NCI-H510A treated with DMSO at 0.1 percent for 48 hours (cell line): ENCODE measurements at places on chromosomes 6 and 20.
A peak's percentile ranks its signal among the peaks of the same experiment; 100 is the strongest.

- DNase-seq, result no peak
Observed at GRCh38 chr6:161127071-161127740, 135.6 kb downstream of the MAP3K4 start.

GRCh38 chr6:46184114-46184513 is 13.3 kb upstream of the ENPP5 start:
- no peak for DNase-seq

GRCh38 chr20:4973330-4974097 is 27.8 kb downstream of the SLC23A2 start:
- peak; percentile 41 for DNase-seq

GRCh38 chr20:10253780-10254179 is 35.1 kb downstream of the SNAP25 start:
- no peak for DNase-seq

DNA sequence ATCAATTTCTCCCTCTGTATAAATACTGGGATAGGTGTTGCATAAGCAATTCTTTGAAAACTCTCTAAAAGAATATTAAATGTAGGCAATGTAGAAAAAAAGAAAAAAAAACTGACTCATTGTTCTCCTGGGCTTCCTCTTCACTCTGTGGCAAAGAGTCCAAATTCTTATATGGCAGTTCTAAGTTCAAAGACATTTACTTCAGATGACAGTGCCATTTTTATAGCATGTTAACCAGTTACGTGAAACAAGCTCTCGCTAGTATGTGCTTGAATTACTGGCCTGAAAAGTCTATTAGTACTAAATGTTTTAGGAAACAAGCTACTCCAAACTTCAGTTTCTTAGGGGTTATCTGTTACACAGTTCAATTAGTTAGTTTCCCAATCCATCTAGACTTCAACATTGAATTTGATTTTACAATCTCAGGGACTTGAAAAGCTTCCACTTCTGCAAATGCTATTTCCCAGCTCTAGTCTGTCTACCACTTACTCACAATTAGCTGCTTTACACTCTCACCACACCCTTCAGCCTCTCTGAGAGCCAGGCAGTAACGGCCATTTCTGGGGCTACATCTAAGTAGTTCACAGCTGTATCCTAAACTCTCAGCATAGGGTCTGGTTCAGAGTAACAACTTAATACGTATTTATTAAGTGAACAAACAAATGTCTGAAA is 100.4 kb downstream of the OGFRL1 start:
- DNase-seq, result no peak

DNA sequence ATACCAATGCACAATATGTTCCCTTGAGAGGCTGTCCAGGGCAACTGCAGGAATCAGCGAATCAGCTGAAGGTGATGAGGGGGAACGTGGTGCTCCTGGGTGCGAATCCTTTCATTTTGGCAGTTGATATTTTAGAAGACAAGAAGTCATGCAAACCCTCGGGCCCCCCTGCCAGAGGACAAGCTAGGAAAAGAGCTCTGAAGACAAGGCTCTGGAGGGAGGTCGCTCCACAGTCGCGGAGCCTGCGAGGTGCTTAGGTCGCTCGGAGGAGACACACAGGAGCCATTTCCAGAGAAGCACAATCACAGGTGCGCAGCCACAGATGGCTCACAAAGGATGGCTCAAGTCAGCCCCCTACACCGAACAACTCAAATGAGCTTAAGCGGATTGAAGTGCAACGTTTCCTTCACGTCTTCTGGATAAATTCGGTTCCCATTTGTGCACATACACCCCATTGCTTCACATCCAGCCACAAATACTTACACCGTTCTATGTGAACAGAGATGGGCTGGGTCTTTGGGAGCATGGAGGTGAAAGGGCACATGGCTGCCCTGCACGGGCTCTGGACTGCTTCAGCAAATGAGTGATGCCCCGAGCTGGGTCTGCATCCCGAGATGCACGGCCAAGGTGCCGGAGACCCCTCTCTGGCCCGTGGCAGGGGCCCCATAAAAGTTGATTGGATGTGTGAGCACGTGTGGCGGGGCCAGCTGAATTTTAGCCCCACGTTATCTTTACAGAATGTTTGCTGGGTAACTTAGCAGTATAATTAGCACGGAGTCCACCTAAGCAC is 286.3 kb downstream of the TAF4 start:
- DNase-seq, result no peak

DNA sequence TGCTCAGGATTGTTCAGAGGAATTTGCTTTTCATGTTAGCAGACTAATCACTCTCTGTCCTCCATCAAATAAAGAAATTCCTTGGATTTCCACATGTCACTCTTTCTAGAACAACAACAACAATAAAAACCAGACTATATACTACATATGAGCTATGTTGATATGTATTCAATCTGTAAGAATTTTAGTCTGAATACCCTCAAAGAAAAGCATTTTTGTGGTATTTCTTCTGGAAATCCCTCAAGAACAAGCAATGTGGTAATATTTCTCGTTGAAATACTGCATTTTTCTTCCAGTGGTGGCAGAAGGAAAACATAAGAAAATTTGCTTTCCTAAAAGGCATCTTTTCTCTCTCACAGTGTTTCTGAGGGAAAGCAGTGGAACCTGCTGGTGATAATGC is 312.6 kb upstream of the RSPO3 start:
- DNase-seq, result no peak

- no peak for DNase-seq
Observed at GRCh38 chr20:21509079-21509596, 4.7 kb downstream of the NKX2-2 start.

DNA sequence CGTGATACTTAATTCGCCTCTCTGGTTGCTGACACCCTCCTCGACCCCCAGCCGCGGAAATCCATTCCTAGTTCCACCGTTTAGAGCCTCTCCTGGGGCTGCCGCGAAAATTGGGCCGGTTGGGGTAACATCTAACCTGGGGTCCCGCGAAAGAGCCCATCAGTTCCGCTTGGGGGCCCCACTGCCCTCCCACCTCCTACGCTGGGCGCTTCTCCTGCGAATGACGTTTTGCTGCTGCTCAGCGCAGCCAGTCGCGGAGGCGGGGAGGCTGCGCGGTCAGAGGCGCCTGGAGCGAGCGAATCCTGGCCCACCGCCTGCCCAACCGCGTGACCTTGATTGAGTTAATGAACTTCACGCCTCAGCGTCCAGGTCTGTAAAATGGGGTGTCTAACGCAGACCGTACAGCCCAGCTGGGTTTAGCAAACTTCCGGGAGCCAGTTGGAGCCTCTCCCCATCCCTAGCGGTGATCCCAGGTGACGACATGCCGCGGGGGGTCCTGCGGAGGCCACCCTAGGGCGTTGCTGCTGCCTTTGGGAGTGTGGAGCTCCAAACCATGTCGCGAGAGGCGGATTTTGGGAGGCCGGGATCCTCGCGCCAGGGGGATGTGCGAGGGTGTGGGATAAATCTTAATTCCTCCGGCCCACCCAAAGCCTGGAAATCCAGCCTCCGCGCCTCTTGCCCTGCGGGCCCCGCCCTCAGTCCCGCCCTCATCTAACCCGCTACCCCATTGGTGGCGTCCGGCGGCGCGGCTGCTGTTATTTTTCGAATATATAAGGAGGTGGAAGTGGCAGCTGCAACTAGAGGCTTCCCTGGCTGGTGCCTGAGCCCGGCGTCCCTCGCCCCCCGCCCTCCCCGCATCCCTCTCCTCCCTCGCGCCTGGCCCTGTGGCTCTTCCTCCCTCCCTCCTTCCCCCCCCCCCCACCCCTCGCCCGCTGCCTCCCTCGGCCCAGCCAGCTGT is at the start of gene CDC25B:
TSS of gene CDC25B (plus strand) at position 800 of the 958 bp plus-strand sequence. CDS start 222 bp downstream, outside the sequence.
- peak; percentile 95 for DNase-seq

DNA sequence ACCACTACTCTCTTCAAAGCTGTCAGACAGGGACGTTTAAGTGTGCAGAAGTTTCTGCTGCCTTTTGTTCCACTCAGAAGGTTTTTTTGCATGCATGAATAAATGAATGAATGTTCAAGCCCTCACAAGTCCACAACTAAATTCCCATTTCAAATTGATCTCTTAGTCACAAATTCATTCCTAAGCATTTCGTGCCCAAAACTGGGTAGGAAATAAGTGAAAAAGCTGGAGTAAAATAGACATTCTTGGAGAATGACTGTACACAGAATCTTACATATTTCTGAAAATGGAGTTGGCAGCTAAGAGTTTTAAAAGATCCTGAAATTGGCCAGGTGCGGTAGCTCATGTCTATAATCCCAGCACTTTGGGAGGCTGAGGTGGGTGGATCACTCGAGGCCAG is 117.6 kb downstream of the PERP start:
- DNase-seq, result no peak

DNA sequence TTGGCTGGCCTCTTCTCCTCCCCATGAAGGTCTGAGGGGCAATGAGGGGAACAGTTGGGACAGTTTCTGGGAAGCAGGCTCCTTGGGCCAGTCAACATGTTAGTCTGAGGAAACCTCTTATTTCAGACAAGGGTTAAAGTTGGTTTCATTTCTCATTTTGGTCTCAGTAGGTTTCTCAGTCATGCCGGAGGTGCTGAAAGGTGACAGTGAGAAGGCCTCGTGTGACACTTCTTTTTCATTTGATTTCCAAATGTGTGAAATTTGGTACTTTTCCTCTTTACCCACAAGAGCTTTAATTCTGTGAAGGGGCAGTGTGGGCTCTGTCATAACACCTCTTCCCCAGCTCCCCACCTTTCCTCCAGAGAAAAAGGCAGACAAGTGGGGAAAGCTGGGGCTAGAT is 7.5 kb upstream of the GLP1R start:
- no peak for DNase-seq

- DNase-seq, result peak; percentile 74
Observed at GRCh38 chr20:57439432-57439831, 48.2 kb downstream of the RBM38 start.

DNA sequence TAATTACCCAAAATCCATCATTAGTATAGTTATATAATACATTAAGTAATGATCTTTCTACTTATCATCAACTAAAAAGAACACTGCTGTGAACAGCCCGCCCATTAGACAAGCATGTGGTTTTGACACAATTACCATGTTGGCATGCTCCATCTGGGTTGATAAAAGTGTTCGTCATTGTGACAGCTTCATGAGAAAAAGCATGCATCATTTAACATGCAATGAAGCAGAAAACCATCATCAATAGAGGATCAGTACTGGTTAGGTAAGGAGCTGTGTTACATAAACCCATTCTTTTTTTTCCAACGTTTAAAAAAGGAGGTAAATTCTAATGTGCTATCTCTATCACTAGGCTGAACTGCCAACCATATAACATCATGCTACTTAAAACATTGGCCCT is 101.9 kb downstream of the EPB41L2 start:
- no peak for DNase-seq

DNA sequence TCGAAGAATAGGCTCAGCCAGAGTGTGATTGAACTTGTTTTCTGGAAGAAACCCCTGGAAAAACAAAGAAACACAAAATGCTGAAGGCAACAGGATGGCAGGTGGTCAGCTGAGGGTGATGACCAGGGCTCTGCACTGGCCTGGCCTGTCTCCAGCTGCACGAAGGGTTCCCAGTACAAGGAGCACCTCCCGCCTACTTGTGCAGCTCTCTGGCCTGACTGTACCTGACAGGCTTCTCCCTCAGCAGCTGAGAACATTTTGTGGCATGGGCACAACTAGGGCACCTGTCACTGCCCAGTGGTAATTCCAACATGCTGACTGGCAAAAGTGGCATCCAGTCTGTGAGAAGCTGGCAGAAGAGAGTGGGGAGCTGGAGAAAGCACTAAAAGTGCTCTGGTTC is 38.8 kb upstream of the EMILIN3 start:
- DNase-seq, result no peak

DNA sequence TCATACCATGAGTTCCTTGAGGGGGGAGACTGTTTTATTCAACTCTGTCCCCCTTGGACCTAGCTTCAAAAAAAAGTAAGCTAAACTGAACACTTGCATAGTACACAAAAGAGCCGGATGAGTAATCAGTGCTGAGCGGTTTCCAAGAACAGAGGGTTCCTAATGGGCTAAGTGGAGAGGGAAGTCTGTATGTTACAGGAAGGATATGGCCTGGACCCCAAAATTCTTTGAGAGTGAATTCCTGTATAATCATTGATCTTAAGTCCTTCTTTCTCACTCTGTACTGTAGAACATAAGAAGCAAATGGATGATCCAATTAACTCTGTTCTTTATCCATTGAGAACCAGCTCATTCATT is 324.7 kb upstream of the CNR1 start:
- no peak for DNase-seq

GRCh38 chr6:96116674-96117073 is 100.9 kb downstream of the FUT9 start:
- DNase-seq, result no peak

DNA sequence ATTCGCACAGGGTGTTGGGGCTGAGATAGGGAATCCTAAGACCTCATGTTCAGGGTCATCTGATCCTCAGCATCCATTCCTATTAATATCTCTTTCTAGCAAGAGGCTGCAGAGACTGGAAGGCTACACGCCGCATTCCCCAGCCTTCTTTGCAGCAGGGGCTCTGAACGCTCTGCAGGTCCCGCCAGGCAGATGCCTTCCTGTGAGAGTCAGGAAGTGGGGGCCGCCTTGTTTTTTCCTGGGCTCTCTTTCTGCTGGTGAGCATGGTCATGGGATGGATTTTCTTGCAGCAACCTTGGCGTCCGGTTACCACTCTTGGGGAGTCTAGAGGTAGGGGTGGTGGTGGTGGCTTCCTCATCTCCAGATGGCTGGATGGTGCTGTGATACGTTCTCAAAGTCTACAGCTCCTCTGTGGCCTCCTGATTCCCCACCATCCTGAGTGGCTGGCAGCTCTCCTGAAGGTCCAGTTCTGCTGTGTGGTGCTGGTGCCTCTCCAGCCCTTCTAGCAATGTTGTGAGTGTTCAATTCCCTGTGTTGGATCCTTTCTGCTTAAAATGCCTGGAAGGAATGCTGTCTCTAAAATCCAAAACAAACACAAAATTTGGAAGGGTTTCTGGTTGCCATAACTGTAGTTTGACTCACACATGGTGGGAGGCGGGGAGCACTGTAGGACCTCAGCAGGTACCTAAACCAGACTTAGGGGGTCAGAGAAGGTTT is 111.9 kb downstream of the CEBPB start:
- no peak for DNase-seq

DNA sequence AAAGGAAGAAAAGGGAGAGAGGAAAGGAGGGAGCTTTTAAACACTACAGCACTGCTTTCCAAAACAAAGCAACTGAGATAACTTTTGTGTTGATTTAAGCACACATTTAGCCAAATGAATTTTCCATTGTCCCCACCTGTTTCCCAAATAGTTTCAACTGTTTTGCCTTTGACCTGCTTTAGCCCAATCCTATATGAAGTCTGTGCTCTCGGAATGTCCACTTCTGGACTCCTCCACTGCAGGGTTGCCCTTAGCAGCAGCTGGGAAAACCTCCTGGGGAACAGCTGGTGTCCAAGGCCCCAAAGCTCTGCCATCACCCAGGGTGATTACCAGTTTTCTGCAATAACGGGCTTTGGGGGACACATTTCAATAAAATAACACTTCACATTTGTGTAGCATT is 44.9 kb upstream of the PKHD1 start:
- DNase-seq, result no peak

DNA sequence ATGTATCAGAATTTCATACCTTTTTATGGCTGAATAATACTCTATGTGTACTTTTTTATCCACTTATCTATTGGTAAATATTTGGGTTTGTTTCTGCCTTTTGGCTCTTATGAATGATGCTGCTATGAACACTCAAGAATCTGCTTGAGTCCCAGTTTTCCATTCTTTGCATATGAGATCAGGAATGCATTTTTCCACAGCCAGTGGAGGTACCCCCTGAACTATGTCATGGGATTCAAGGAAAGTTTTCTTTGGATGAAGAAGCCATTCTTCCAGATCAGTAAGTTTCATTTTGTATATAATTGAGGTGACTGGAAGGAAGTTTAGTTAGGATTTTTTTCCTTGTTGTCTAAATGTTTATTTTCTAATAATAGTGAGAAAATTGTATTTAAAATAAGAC is 40.9 kb downstream of the NKX2-4 start:
- DNase-seq, result no peak

GRCh38 chr6:52373151-52373690 is 11.3 kb downstream of the PAQR8 start:
- no peak for DNase-seq

GRCh38 chr6:168708984-168709383 is 268.0 kb downstream of the SMOC2 start:
- no peak for DNase-seq
